ENCODE measurements at places on chromosomes 6 and 20.

- no peak for DNase-seq
Measured at GRCh38 chr20:63706852-63707557, 771 bp downstream of the ARFRP1 start.

GRCh38 chr6:42179945-42180313 lies 6.8 kb downstream of the GUCA1A start:
- DNase-seq = no peak

- no peak for DNase-seq
Measured at GRCh38 chr6:159529934-159530333, 163.1 kb downstream of the SOD2 start.

DNA sequence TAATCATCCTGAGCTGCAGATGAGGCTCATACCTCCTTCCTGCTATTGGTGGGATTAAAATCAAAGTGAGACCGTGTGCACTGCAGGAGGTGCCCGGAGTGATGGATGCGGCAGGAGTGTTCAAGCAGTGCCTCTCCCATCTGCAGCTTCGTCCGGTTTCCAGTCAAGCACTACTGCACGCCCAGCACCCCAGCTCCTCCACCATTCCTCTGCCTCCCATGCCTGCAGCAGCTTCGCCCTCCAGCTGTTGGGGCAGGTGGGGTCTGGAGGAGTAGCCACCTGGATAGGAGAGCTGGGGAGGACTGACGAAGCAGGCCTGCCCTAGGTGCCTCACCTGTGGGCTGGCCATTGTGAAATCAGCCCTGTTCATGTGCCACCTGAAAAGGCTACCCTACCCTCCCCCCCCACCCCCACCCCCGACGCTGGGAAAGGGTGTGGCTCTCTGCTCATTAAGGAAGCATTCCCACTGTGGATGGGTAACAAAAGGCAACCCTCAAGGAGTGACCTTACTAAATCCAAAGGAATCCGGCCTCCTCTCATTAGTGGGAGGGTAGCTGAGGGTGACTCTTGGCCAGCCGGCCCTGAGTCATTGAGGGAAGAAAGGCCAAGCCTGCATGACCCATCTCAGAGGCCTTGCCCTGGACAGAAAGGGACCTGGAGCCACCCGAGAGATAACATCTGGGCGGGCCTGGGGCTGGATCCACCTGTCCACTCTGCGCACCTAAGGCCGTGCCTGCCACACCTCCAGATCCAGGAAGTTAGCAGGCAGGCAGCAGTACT lies 115.9 kb upstream of the ARMC2 start:
- DNase-seq = no peak

DNA sequence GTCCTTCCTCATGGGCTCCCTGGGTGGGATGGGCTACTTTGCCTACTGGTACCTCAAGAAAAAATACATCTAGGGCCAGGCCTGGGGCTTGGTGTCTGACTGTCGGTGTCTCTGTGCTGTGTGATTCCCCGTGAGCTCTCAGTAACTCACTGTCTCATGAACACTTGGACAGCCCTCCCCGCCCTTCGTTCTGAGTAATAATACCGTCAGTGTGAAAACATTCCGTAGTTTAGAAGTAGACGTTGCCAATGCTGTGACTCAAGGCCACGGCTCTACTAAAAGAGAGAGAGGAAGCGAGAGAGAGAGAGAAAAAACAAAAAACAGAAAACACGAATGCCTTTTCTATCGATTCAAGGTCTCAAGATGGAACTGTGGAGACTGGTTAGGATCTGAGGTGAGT lies 31.8 kb downstream of the FITM2 start:
- no peak for DNase-seq

DNA sequence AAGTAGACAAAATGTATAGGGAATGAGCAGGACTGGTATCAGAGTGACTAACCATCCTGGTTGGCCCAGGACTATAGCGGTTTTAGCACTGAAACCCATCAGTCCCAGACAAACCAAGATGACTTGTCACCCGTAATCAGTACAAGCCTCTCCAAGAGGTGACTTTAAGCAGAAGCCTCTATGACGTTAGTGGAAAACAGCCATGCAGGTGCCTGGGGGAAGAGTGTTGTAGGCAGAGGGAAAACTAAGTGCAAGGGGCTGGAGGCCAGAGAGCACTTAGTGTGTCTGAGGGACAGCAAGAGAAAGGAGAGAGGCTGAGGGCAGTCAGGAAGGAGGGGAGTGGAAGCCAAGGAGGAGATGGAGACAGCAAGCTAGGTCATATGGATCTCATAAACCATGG lies 2.1 kb downstream of the SGK2 start:
- no peak for DNase-seq

DNA sequence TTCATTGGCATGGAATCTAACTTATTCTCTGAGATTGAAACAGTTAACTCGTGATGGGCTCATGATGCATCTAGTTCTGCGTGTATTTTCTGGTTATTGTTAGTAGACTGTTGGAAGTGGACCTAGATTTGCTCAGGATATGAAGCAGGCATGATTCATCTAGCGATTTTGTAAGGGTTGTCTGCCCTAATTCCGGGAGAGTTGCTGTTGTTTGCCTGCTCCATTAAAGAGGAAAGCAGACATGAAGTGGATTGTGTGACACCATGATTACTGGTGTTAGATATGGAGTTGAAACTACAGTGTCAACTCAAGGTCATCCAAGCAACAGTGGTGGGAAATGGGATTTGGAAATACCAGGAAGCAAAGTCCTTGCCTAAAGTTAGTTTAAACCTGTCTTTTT lies 41.0 kb downstream of the SOX4 start:
- DNase-seq = no peak

DNA sequence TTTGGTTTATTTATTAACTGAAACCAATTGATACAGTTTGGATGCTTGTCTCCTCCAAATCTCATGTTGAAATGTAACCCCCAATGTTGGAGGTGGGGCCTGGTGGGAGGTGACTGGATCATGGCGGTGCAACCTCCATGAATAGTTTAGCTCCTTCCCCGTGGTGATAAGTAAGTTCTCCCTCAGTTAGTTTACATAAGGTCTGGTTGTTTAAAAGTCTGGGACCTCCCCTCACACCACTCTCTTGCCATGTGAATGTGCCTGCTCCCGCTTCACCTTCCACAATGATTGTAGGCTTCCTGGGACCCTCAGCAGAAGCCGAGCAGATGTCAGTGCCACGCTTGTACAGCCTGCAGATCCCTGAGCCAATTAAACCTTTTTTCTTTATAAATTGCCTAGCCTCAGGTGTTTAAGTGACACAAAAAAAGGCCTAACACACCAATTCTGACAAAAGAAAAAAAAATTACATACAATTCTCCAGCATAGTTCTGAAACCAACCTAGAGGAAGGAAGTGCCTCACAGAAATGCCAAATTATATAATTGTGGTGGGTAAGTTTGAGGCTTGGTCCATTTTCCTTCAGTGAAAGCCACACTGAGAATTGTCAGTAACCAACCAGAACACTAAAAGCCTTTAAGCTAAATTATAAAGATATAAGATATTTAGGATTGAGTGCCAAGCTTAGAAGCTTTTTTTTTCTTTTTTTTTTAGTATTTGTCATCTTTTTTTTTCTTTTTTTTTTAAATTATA lies 15.0 kb downstream of the MAP7 start:
- no peak for DNase-seq

DNA sequence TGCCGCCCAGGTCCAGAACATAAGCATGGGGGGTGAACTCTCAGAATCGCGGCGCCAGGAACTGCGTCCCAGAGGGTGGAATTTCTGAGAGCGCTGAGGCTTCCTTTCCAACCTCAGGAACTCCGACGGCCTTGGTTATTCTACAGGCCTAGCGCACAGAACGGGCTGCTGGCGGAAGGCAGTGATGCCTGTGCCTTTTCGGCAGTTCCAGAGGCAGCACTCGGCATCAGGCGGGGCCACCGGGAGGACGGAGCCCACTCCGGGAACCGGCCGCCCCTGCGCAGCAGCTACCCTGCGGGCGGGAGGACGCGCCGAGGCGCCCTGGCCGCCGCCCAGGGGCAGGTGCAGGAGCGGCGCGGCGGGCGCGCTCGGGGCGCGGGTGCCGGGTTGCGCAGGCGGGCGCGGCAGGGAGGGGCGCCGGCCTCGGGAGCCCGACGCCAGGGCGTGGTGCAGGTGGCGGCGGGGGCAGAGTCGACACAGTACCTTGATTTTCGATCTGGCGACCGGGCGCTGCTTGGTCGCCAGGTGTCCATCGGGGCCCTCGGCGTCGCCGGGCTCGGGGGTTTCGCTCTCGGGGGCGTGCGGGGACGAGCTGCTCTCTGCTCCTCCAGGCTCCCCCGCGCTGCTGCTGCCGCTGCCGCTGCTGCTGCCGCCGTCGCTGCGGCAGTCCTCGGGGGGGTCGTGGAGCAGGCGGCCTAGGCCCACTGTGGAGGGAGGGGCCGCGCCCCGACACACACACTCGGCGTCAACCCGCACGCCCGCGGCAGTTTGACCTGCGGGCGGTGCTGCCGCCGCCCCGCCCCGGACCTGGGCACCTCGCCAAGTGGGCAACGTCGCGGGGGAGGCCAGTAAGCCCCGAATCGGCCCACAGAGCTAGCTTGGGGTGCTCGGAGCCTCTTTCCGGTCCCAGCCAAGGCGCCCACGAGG lies 1.3 kb downstream of the OVOL2 start:
- DNase-seq = no peak

- no peak for DNase-seq
Measured at GRCh38 chr20:22575087-22575721, 9.2 kb downstream of the FOXA2 start.

DNA sequence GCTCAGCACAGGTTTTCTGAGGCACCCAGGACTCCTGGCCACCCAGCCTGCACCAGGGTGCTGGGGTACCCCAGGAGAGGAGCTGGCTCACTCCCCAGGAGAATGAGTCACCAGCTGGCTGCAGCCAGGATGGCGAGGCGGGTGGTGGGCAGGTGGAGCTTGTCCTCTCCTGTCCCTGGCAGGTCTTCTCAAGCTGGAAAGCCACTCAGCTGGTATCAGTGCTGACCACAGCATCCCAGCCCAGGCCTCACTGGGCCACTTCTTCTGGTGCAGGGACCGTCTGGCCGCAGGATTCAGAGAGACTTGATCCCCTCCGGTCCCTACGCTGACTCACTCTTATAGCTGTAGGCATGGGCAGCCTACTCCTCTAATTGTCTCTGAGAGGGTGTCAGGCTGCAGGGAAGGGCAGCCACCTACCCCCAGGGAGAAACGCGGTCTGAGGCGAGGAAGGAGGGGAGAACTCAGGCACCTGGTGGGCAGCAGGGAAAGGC lies 22.2 kb downstream of the TFEB start:
- no peak for DNase-seq

GRCh38 chr6:166525567-166525966 lies 60.9 kb downstream of the RAMACL start:
- DNase-seq = no peak

GRCh38 chr6:87589693-87590416 lies at the start of the genes ORC3 and RARS2:
Gene ORC3, plus strand, starts transcription at chr6:87590135. Its CDS starts 34 bp downstream, at chr6:87590169.
Gene RARS2, minus strand, starts transcription at chr6:87589987. Its CDS starts 30 bp downstream, at chr6:87589957.
- peak; percentile 88 for DNase-seq

GRCh38 chr6:100677240-100677639 lies 203.9 kb downstream of the ASCC3 start:
- no peak for DNase-seq

GRCh38 chr6:140879946-140880345 lies 1252.8 kb upstream of the GJE1 start:
- DNase-seq = no peak

DNA sequence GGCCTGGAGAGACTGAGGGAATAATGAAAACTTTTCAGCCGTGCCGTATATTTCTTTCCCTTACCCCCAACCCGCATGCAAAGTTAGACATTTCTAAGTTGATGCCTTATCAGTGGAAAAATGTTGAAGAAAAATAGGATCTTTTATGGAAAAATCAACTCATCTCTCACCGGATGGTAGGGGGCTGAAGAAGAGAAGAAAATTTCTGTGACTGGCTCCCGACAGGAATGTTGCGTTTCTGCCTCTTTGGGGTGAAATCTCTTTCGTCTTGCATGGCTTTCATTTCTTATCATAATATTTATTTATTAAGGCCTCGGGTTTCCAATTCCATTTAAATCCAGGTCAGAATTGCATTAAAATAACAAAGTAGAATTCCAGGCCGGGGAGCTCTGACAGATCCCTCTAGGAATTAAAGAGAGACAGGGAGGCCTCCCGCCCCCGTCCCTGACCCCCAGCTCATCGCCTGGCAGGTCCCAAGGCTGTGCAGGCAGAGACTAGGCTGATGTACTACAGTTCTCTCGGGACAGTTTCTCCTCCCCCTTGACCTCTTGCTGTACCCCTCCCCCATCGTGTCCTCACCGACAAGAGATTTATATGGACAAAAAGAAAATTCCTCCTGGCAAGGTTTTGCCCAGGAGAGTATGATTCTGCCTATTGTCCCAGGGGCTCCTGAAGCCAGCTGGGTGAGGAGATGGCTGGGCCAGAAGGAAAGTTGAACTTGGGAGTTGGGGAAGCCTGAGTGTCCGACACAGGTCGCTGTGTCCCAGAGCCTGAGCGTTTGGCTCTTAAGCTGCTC lies 1.3 kb downstream of the SCUBE3 start:
- DNase-seq = no peak

DNA sequence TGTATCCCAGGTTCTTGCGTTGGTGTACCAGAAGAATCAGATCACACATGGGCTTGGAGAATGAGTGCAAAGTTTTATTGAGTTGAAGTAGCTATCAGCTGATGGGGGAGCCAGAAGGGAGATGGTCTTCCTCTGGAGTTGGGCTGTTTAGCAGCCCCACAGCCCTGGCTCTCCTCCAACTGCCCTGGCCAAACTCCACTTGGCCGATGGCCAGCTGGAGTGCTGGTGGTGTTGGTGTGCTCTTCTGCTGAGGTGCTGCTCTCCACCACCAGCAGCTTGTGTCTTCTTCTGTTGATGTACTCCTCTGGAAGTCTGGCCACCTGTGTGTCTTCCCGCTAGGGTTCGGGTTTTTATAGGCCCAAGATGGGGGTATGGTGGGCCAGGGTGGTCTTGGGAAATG lies 172.8 kb downstream of the TINAG start:
- DNase-seq = no peak

- DNase-seq = no peak
Measured at GRCh38 chr6:186340-186965, 105.8 kb upstream of the DUSP22 start.

DNA sequence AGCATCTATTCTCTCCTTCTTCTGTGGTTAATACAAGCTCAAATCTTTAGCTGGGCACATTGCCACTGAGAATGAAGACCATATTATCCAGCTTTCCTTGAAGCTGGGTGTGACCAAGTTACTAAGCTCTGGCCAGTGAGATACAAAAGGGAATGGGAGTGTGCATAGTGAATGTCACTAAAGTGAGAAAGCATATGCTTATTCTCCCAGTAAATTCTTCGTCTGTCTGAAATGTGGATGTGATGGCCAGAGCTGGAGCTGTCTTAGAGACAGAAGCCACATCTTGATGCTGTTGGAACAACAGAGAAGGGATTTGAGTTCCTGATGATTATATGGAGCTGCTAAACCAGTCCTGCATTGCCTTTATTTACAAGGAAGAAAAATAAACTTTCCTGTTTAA lies 60.1 kb downstream of the SESN1 start:
- no peak for DNase-seq

DNA sequence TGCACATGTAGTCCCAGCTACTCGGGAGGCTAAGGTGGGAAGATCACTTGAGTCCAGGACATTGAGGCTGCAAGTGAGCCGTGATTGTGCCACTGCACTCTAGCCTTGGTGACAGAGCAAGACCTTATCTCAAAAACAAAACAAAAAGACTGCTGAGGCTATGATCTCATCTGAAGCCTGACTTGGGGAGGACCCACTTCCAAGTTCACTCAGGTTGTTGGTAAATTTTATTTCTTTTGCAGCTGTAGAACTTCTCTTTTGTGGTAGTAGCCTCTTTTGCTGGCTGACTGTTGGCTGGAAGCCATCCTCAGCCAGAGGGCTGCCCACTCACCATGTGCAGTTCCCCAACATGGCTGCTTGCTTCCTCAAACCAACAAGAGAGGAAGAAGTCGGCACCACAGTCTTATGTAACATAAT lies 36.8 kb upstream of the ME1 start:
- no peak for DNase-seq

Measured in stimulated activated CD4-positive, alpha-beta T cell treated with anti-CD3 and anti-CD28 coated beads, Interleukin-1b, Interleukin-23, amount 100 ng/mL, for 1 hour (primary cell).